A549 (cell line): ENCODE measurements at places on chromosomes 7 and 10.

- no peak for DNase-seq
These were observed 1065.8 kb upstream of the C7orf33 start for GRCh38 chr7:147524726-147525250.

DNA sequence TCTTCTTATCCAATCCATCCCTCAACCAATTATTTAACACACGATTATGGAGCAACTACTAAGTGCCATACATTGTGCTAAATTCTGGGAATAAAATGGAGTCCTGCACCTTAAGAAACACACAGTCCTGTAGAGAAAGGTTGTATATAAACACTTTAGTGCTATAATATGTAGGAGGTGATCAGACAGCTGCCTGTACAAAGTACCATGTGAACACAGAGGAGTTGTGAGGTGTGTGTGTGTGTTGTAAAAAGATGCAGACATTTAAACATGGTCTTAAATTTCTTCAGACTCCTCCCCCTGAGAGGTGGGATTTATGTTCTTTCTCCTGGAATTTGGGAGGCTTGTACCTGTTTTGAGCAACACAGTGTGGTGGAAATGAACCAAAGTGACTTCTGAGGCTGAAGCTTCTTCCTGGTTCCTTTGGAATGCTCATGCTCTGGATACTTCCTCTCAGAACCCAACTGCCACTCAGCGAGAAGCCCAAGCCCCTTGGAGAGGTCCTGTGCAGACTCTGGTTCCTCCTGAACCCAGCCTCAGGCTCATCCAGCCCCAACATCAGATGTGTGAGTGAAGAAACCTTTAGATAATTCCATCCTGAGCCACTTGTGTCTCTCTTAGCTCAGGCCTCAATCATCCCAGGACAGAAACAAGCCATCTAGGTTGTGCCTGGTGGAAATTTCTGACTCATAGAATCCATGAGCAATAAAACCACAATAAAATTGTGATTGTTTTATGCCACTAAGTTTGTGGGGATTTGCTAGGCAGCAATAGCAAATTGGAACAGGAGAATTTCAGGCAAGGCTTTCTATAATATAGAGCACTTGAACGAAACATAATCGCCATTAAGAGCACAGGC is 161.2 kb upstream of the FAM3C start:
- DNase-seq = no peak

DNA sequence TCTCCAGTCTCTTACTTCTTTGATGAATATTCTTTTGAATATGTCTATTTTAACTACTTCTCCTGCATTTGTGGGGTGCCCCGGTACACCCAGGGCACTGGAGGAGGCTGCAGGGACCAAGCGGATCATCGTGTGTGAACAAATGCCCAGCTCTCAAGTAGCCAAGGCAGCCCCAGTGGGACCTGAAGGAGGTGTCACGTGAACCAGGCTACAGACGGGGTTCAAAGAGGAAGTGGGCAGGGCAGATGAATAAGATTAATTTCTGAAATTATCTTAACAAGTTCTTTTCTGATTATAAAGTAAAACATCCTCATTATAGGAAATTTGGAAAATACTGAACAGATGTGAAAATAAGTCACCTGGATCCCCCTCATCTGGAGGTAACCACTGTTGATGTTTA is 78.4 kb upstream of the DUSP5 start:
- no peak for DNase-seq

DNA sequence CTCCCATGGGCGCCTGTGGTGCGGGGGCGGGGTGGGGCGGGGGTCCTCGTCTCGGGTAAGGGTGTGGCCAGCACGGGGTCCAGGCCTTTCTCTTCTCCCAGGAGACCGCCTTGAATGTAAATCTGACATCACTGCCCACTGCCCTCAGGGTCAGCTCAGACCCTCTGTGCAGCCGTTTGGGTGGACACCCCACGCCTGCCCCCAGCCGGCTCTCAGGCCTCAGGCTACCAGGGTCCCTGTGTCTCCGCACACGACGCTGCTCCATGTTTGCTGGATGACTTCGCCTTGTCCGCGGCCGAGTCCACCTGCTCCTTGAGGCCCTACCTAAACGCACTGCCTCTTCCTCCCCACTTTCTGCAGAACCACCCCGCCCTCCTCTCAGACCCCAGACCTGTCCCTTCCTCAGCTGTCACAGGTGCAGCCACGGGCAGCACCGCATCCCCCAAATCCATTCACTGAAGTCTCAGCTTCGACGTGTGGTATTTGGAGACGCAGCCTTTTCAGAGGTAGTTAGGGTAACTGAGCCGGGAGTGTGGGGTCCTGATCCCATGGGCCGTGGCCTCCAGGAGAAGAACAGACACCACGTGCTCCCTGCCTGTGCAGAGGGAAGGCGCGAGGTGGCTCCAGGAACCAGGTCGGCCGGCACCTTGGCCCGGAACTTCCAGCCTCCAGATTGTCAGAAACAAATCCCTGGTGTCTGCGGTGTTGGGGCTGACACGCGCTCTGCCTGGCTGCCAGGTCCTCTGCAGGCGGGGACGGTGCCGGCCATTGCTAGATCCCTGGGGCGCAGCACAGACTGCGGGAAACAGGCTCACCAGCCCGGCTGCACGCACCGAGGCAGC is 97.4 kb upstream of the DIP2C start:
- DNase-seq = no peak

GRCh38 chr7:120703585-120704240 is 154.2 kb downstream of the TSPAN12 start:
- no peak for DNase-seq

DNA sequence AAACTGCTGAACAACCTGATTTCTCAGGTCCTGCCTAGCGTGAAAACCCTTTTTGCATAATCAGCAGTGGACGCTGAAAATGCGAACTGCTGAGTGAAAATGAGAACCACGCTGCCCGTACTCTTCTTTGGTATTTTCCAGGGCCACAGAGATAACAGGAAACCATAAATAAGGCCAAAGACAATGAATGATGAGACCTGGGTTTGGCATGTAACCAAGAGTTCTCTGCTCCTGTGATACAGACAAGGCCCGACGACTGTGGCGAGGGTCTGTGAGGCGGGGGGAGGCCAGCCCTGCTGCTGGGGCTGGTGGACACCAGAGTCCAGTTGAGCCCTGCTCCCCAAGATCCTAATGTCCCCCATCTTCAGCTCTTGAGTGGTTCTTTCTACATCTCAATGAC is 236.0 kb downstream of the WDR11 start:
- no peak for DNase-seq

DNA sequence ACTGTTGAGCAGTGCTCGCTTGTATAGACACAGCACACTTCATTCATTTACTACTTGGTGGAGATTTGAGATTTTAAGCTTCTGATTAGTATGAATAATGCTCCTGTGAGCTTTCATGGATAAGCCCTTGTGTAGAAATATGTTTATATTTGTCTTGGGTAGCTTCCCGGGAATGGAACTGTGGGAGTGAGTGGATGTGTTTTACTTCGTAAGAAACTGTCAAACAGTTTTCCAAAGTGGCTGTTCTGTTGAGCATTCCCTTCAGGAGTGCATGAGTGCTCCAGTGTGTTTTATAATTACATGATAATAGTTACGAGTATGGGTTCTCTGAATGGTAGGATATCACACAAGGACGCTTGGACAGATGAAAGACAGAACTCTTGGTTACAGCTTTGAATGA is 49.4 kb downstream of the VWC2 start:
- DNase-seq = no peak

DNA sequence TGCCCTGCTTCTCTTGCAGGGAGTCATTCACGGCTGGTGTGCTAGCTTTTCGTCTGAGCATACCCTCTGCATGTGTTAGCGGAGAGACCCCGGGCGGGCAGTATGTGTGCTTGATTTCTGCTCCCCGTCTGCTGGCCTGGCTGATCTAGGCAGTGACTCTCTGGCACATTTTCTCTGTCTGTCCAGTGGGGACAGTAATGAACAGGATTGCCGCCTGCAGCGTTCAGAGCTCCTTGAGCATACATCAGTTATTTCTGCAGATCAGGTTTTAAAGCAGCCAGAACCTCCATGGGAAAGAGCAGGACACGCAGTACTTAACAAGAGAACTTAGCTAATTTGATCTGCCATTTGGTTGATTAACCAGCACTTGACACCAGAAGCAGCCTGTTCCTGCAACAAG is 242.5 kb downstream of the CELF2 start:
- DNase-seq = no peak

GRCh38 chr7:82677493-82677892 is 233.9 kb upstream of the CACNA2D1 start:
- DNase-seq = no peak
